Activated CD4-positive, alpha-beta T cell treated with anti-CD3 and anti-CD28 coated beads for 36 hours (primary cell): ENCODE measurements at places on chromosomes 1 and 21. TPM values are rescaled to one million over a fixed set of nuclear protein-coding genes. Genes with fewer than 3 reads are reported as not detected.
A peak's percentile ranks its signal among the peaks of the same experiment; 100 is the strongest.

GJA9 gene
- total RNA-seq, result not detected

CLDN8 gene
- total RNA-seq, result not detected

GRCh38 chr1:46689356-46689755 is 17.7 kb downstream of the TEX38 start:
- H3K27me3 ChIP-seq, result no peaks in the 10 kb centered on the region
- H3K4me1 ChIP-seq, result peaks cover 10% of the 10 kb centered on the region
- peaks cover 49% of the 10 kb centered on the region for H3K36me3 ChIP-seq
- no peak overlapping the region for H3K4me3 ChIP-seq

DNA sequence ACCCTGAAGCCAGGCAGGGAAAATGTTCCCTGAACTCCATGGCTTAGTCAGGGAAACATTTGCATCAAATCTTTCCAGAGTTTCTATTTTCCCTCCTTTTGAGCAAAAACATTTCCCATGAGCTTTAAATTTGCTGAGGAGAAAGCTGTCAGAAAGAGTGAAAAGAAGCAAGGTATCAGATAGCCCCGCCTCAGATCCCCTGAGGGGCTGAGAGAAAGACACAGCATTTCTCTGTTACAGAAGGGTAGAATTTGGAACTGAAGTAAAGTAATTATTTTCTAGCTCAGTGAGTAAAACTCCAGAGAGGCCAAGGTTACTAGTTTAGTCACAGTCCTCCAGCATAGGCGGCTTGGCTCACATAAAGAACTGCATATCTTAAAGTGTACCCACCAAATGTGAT is 10.6 kb downstream of the FMO1 start:
- H3K4me3 ChIP-seq, result no peak overlapping the region
- DNase-seq, result no peak
- H3K27me3 ChIP-seq, result peaks cover 12% of the 10 kb centered on the region
- H3K36me3 ChIP-seq, result no peaks in the 10 kb centered on the region

HMCN1 gene
- total RNA-seq, result not detected

DNA sequence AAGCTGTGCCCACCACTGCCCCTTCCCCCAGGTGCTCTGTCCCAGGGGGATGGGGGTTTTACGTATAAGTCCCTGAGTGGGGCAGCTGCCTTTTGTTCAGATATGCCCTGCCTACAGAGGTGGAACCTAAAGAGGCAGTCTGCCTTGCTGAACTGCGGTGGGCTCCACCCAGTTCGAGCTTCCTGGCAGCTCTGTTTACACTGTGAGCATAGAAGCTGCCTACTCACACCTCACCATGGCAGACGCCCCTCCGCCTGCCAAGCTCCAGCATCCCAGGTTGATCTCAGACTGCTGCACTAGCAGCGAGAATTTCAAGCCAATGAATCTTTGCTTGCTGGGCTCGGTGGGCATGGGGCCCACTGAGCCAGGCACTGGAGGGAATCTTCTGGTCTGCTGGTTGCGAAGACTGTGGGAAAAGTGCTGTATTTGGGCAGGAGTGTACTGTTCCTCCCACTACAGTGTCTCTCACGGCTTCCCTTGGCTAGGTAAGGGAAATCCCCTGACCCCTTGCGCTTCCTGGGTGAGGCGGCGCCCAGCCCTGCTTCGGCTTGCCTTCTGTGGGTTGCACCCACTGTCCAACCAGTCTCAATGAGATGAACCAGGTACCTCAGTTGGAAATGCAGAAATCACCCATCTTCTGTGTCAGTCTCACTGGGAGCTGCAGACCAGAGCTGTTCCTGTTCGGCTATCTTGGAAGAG is 17.6 kb upstream of the RWDD3 start:
- peaks cover 3% of the 10 kb centered on the region for H3K4me1 ChIP-seq
- no peak overlapping the region for H3K4me3 ChIP-seq
- peaks cover 29% of the 10 kb centered on the region for H3K27me3 ChIP-seq
- no peak overlapping the region for H3K27ac ChIP-seq
- no peak for DNase-seq

FBLIM1 gene
- total RNA-seq, result 0.09 TPM

CACHD1 gene
- total RNA-seq, result 1.9 TPM

DNA sequence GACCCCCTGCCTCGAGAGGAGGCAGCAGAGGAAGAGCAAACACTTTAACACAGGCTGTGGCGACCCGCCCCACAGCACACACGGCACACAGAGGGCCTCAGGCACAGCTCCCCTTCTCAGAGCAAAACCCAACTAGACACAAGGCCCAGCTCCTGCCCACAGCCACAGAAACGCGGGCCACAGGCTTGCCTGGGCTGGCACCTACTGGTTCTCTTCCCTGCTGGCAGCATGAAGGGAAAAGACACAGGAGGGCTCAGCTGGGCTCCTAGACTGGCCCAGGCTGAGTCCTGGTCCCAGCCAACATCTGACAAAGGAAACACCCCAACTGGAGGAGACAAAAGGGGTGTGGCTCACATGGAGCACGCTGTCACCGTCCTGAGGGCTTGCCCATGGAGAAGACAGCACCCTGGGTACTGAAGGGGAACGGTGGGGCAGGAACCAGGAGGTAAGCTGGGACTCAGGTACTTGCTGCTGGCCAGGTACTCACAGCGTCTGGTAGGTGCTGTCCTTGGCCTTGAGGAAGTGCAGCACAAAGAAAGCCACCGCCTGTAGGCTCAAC is 3.5 kb downstream of the CD164L2 start:
- no peak overlapping the region for H3K4me3 ChIP-seq
- no peaks in the 10 kb centered on the region for H3K27me3 ChIP-seq
- H3K36me3 ChIP-seq, result no peaks in the 10 kb centered on the region
- no peaks in the 10 kb centered on the region for H3K4me1 ChIP-seq
- no peak overlapping the region for H3K27ac ChIP-seq

- DNase-seq, result peak; percentile 96
- H3K27ac ChIP-seq, result peak overlapping the region; percentile 88
- H3K36me3 ChIP-seq, result no peaks in the 10 kb centered on the region
- H3K4me3 ChIP-seq, result peak overlapping the region; percentile 19
These were observed 22.7 kb upstream of the IFNGR2 start for GRCh38 chr21:33380483-33380998.

DNA sequence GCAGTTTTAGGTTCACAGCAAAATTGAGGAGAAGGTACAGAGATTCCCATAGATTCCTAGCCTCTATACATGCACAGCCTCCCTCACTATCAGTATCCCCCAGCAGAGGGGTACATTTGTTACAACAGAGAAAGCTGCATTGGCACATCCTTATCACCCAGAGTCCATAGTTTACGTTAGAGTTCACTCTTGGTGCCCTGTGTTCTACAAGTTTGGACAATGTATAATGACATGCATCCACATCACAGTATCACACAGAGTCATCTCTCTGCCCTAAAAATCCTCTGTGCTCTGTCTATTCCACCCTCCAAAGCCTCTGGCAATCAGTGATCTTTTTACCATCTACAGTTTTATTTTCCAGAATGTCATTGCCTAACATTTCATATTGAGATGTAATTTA is 22.3 kb upstream of the RGS16 start:
- H3K36me3 ChIP-seq, result no peaks in the 10 kb centered on the region
- peaks cover 75% of the 10 kb centered on the region for H3K4me1 ChIP-seq
- no peak overlapping the region for H3K4me3 ChIP-seq
- H3K27me3 ChIP-seq, result peaks cover 10% of the 10 kb centered on the region
- DNase-seq, result no peak

DNA sequence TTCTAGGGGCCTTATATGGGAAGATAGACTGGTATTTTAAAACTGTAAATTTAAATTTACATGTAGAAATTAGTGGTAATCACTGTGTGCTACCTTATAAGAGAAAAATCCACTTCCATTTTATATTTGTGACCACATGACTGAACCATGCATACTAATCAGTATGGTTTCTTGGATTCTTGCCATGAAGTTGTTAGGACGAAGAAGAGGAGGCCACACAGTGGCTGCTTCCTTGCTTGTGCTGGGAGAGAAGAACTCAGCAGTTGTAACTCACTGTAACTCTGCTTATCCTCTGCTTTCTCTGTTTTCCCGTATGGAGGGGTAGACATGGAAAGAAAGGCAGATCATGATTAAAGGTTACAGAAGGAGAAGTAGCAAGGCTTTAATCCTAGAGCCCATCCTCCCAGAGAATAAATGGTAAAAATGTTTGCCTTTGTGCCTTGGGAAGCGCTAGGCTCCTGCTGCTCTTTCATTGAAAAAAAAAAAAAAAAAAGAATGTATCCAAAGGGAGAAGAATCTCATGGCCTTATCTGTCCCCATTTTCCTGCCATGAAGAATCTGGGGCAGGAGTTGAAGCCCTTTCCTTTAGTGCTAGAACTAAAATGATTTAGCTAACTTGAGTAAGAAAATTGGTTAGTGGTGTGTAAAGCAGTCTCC is 32.4 kb downstream of the KCTD3 start:
- DNase-seq, result no peak
- H3K27me3 ChIP-seq, result no peaks in the 10 kb centered on the region
- H3K4me3 ChIP-seq, result no peak overlapping the region
- H3K27ac ChIP-seq, result no peak overlapping the region

- H3K27ac ChIP-seq, result peak overlapping the region; percentile 90
- peaks cover 9% of the 10 kb centered on the region for H3K4me1 ChIP-seq
- peak overlapping the region; percentile 72 for H3K4me3 ChIP-seq
These were observed 6.4 kb downstream of the ARHGEF19 start for GRCh38 chr1:16205891-16206546.

DNA sequence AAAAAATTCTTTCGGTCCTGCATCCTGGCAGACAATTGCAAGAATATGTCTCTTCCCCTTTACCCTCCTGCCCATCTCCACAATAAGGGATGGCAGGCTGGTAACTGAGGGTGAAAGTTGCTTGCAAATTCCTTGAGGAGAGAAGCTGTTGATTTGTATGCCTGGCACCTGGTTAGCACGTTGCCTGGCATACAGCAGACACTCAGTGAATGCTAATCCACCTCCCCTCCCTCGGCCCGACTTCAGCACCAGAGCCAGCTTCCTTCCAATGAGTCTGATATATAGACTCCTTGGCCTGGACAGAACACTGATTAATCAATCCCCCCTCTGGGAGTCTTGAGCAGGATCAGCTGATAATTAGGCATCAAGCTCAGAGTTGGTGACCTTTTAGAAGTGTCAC is 39.1 kb downstream of the KCNC4 start:
- no peak overlapping the region for H3K4me3 ChIP-seq
- H3K4me1 ChIP-seq, result no peaks in the 10 kb centered on the region
- no peak overlapping the region for H3K27ac ChIP-seq
- DNase-seq, result no peak
- H3K36me3 ChIP-seq, result no peaks in the 10 kb centered on the region

DNA sequence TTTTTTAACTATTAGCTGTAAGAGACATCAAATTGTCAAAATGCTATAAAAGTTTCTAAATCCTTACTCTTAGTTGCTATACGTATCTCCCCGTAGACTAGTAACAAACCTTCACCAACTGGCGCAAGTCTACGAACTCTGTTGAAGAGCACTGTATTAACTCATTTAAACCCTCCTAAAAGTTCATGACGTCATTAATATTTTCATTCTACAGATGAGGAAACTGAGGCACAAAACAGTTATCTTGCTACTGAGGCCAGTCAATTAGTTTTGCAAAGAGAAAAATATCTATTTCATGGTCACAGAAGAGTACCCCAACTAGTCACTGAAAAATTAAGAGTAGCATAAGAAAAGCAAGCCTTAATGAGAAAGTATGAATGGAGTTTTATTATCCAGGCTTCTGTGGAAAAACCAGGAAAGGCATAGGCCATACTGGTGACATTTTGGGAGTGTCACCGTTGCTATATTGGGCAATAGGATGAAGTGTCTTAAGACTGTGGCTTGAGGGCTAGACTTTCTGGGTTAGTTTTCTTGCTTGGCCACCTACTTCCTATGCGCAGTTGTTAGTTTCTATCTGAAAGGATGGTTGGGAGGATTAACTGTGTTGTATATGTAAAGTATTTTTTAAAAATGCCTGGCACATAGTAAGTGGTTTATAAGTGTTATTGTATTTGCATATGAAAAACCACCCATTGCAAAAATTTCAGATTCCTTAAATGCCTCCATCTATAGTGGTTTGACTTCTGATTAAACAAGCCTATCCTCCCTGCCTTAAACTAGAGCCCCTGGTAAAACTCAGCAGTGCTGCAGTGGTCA is 52.4 kb upstream of the SYT14 start:
- H3K27me3 ChIP-seq, result peaks cover 40% of the 10 kb centered on the region
- DNase-seq, result no peak
- H3K27ac ChIP-seq, result no peak overlapping the region
- H3K4me3 ChIP-seq, result no peak overlapping the region
- no peaks in the 10 kb centered on the region for H3K36me3 ChIP-seq

IL22RA1 gene
- not detected for total RNA-seq

- no peak overlapping the region for H3K4me3 ChIP-seq
- no peaks in the 10 kb centered on the region for H3K27me3 ChIP-seq
- H3K36me3 ChIP-seq, result no peaks in the 10 kb centered on the region
- peaks cover 10% of the 10 kb centered on the region for H3K4me1 ChIP-seq
- H3K27ac ChIP-seq, result no peak overlapping the region
These were observed 42.8 kb upstream of the PPP2R5A start for GRCh38 chr1:212242288-212242984.

- DNase-seq, result no peak
- no peaks in the 10 kb centered on the region for H3K27me3 ChIP-seq
- no peaks in the 10 kb centered on the region for H3K36me3 ChIP-seq
- no peak overlapping the region for H3K4me3 ChIP-seq
- H3K4me1 ChIP-seq, result peaks cover 23% of the 10 kb centered on the region
These were observed 133.7 kb upstream of the COL6A1 start for GRCh38 chr21:45847870-45848269.

NR1I3 gene
- total RNA-seq, result not detected

C1orf94 gene
- total RNA-seq, result not detected

NID1 gene
- 0.07 TPM for total RNA-seq

SZT2 gene
- total RNA-seq, result 36.3 TPM

GRCh38 chr1:54825696-54826095 is 24.6 kb upstream of the TTC22 start:
- H3K27ac ChIP-seq, result no peak overlapping the region
- H3K27me3 ChIP-seq, result no peaks in the 10 kb centered on the region
- H3K4me3 ChIP-seq, result no peak overlapping the region
- H3K36me3 ChIP-seq, result peaks cover 2% of the 10 kb centered on the region
- H3K4me1 ChIP-seq, result no peaks in the 10 kb centered on the region

GRCh38 chr1:37323486-37324377 is 150.6 kb upstream of the ZC3H12A start:
- H3K27me3 ChIP-seq, result peaks cover 32% of the 10 kb centered on the region
- peak; percentile 62 for DNase-seq
- H3K27ac ChIP-seq, result no peak overlapping the region
- no peaks in the 10 kb centered on the region for H3K36me3 ChIP-seq
- H3K4me1 ChIP-seq, result no peaks in the 10 kb centered on the region

DNA sequence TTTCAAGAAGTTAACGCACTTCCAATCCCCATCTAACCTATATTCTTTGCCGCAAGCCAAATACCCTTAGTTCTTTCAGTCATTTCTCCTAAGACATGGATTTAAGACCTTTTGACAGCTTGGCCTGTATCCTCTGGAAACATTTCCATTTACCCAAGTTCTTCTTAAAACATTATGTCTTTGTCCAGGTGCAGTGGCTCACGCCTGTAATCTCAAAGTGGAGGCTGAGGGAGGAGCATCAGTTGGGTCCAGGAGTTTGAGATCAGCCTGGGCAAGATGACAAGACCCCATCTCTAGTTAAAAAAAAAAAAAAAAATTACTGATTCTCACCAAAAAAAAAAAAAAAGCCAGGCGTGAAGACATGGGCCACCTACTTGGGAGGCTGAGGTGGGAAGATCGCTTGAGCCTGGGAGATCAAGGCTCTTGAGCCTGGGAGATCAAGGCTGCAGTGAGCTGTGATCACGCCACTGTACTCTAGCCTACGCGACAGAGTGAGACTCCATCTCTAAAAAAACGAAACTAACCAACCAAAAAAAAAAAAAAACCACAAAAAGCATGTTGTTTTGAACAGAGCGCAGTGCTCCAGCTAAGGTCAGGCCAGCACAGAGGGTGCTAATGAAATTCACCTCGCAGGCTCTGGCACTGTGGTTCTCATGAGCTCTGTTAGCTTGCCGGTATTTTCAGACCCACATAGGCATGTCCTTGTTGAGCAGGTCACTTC is 36.0 kb downstream of the NUAK2 start:
- H3K36me3 ChIP-seq, result no peaks in the 10 kb centered on the region
- H3K4me3 ChIP-seq, result peak overlapping the region; percentile 55
- no peaks in the 10 kb centered on the region for H3K27me3 ChIP-seq

AKNAD1 gene
- not detected for total RNA-seq

MLLT11 gene
- 4.4 TPM for total RNA-seq

SCAF4 gene
- 47.1 TPM for total RNA-seq
